ENCODE measurements at places on chromosomes 4 and X.

DNA sequence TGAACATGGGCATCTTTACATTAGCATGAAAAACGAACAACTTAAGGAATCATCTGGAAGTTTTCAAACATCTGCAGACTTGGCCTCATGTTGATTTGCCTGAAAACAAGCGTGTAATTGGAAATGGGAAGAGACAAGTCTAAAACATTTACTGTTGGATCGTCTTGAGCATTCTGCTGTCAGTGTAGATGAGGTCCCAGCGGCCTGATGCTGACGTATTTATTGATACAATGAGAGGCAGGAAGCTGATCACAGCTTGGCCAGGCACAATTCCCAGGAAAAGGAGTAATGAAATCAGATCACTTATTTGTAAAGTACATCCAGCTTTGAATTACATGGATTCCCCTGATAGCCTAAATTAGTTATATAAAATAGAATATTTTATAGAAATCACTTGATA, 210.6 kb downstream of the CLCN4 start:
- DNase-seq: no peak

- no peak for DNase-seq
Measured at GRCh38 chr4:152508386-152508785, 27.5 kb downstream of the FBXW7 start.

- DNase-seq: no peak
Measured at GRCh38 chrX:154401045-154401799, 3.0 kb downstream of the RPL10 start.

DNA sequence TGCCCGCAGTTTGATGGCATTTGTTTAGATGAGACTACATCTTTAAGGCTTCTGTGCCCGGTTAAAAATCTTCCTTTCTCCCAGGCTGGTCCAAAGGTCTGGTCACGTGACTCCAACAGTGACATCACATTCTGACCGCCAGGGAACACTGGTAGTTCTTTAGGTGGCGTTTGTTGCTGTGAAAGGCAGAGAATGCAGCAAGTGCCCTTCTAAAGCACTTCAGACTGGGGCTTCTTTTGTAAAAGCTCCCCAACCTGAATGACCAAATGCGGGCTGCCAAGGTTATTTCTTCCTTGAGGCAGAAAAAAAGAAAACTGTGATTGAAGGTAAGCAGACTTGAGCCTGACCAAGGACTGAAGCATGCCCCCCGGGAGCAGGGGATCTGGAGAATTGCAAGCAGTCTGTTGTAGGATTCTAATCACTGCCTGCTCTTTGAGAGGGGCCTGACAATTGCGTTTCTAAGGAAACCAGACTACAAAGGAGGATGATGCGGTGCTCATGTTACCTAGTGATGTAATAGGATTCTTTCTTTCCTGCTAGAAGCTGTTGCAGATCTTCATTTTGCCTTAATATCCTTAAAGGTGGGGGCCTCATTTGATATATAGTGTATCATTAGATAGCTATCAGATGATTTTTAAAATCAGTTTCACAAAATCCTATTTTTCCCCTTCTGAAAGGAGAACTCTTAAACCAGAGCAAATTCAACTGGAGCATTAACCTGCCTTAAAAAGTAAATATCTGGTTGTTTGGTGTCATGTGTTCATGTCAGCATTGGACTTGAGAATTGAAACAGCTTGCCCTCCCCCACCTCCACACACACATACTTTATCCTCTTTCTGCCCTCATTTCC, 133.1 kb downstream of the AKAP4 start:
- no peak for DNase-seq

DNA sequence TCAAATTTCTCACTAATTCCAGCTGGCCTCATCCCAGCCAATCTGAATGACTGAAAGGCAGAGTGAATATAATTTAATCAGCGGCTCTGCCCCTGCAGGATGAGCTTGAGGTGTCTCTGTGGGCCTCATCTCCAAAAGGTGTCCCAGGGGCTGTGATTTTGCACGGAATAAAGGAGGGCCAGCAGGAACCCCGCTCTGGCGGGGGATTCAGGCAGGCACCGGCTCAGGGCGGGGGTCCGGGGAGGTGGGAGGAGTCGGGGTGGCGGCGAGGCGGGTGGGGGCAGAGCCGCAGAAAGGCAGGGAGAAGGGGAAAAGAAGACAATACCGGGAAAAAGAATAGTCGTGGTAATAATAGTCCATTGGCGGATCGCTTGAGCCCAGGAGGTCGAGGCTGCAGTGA, 16.0 kb upstream of the ERCC6L start:
- DNase-seq: no peak

GRCh38 chr4:151169900-151170299, 70.5 kb downstream of the RPS3A start:
- DNase-seq: no peak

GRCh38 chr4:81965911-81966310, 407.9 kb downstream of the HNRNPD start:
- no peak for DNase-seq

GRCh38 chr4:181046809-181047208, 1196.4 kb upstream of the TENM3 start:
- no peak for DNase-seq

- DNase-seq: no peak
Measured at GRCh38 chrX:53091354-53091753, 2.6 kb upstream of the KANTR start.

GRCh38 chrX:9665113-9665512, 100.5 kb downstream of the GPR143 start:
- DNase-seq: no peak

DNA sequence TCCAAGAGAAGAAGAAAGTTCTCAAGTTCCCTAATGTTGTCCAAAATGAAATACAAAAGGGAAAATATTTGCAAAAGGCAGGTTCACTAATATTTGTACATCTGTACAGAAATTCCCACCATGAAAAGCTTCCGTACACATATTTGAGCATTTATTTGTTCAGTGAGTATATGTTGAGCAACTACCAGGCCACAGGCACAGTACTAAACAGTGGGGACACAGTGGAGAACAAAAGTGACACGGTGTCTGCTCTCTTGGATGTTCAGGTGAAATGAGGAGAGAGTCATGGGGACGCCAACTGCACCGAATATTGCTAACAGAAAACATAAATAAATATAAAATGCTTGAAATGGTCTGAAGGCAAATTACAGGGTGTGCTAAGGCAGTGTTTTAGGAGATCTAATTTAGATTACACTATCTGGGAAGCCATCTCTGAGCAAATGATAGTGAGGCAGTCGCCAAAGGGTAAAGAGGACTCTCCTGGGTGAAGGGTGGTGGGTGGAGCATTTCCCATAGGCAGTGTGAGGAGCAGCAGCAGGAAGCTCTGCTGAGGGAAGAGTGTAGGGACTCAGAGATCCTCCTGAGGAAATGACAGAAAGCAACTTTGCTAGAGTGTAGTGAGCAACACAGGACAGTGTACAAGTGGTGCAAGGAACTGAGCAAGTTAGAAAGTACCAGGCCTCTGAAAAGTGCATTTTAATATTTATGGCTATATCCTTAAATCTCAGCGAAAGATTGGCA, 375.2 kb downstream of the GALNTL6 start:
- DNase-seq: no peak

DNA sequence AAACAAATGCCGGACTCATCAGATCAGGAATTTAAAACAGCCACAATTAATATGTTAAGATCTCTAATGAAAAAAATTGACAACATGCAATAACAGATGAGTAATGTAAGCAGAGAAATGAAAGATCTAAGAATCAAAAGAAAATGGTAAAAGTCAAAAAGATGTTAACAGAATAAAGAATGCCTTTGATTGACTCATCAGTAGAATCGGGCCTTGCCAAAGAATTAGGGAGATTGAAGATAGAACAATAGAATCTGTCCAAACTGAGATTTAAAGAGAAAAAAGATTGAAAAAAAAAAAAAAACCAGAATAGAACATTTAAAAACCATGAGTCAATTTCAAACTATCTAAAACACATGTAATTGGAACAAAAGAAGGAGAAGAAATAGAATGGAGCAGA, 25.9 kb upstream of the GUCY1A1 start:
- no peak for DNase-seq

DNA sequence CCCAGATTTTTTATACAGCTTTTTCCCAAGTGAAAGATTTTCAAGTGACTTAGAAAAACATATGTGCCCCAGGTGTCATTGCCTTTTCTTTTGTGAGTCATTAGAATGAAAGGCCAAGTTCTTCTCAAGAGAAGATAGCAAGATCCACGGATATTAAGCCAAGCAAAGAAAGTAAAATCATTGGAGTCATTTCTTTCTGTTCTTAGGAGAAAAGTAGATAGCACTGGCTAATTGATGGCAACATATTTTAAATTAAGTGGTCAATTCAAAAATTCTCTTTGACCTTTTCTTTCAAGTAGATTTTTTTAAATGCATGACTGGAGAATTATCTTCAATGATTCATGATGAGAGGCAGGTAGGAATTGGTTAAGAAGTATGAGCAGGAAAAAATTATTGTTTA, 94.4 kb downstream of the HHIP start:
- DNase-seq: no peak

- DNase-seq: no peak
Measured at GRCh38 chrX:12972243-12972642, 2.7 kb upstream of the TMSB4X start.

- DNase-seq: no peak
Measured at GRCh38 chrX:101410461-101410860, 2.4 kb downstream of the HNRNPH2 start.

GRCh38 chrX:128518508-128518907, 466.3 kb upstream of the ACTRT1 start:
- DNase-seq: no peak

DNA sequence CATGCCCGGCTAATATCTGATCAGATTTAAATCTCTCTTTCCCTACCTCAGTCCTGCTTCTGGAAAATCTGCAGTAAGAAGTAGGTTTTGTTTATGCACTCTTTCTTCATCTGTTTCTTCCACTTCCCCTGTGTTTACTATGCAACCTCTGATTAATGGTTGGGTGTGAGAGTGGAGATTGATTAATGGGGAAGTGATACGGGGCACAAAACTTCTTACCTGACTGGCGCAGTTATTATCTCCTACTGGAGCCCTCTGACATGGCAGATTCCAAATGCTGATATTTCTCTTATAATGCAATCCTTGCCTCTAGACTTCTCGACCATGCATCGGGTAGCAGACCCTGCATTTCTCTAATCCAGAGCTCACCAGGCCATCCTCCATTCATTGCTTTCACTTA, 60.2 kb upstream of the HPGD start:
- DNase-seq: no peak

- no peak for DNase-seq
Measured at GRCh38 chr4:168592676-168593075, 95.8 kb downstream of the PALLD start.

DNA sequence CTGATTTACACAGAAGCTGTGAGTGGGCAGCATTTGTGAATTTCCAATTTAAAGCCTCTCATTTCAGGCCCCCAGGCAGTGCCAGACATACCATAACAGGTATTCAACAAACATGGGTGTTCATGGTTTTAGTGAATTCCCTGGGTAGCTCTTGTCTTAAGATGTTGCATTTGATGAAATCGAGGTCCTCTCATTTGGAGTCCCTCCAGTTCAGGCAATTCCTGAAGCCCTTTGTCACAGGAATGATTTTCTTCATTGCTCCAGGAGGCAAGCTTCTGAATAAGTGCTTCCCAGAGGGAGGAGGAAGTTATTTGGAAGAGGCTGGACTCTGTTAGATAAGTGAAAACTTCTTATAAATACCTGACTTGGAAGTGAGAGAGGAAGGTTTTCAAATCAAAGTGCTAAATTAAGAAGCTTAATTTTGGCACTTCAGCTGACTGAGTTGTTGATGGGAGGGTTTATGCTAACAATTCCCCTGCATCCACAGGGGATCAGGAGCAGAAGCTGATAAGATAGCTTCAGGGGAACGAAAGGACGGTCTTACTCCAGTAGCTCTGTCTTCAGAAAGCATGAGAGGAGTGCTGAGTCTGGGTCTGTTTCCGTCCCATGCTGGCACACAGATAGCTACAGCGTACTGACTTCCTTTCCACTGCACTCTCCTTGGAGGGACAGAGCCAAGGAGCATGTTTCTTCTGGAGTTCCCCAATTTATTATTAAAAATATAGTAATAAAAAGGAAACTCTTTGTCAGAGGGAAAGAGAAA, 543.1 kb downstream of the GBA3 start:
- DNase-seq: no peak

GRCh38 chrX:43016021-43016420, 238.1 kb upstream of the PPP1R2C start:
- no peak for DNase-seq

- no peak for DNase-seq
Measured at GRCh38 chrX:17563515-17563914, 173.8 kb upstream of the SCML1 start.

GRCh38 chr4:94533405-94534223, 81.9 kb downstream of the PDLIM5 start:
- no peak for DNase-seq

- no peak for DNase-seq
Measured at GRCh38 chrX:69501429-69501828, 2.7 kb upstream of the NALF2 start.

DNA sequence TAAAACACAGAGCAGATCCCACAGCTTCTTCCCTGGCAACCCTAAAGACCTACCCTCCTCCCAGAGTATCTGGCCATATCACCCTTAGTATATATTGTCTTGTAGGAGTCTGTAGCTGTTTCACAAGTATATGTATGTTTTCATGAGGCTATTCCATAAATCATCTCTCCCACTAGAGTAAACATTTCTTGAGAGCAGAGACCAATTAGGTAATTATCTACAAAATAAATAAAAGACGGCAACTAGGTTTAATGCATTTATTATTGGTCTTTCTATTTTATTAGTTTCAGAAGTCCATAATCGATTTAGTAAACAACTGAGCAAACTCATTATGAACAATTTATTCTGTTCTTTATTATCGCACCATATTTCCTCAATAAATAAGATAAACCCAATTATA, 7.0 kb downstream of the ACOT9 start:
- DNase-seq: no peak

- DNase-seq: no peak
Measured at GRCh38 chr4:47662975-47663374, 174.9 kb downstream of the CORIN start.

- no peak for DNase-seq
Measured at GRCh38 chr4:186536285-186536684, 19.1 kb downstream of the MTNR1A start.

DNA sequence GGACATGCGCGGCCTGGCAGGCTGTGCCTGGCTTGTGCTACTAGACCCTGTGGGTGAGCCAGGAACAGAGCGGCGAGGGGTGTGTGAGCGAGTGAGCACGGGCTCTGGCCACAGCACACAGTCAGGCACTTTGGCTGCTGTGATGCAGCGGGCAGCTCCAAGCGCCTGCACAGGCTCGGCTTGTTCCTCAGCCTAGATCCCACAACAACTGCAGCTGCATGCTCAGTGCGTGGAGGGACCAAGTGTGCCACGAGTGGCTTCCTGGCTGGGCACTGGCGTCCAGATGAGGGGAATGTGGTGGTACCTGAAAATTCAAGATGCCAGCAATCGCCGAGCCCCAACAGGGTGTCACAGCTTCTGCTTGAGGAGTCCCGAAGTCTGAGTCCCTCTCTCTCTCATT, 1056.6 kb downstream of the RAPGEF2 start:
- DNase-seq: no peak

GRCh38 chr4:165709516-165709915, 163.5 kb upstream of the TLL1 start:
- DNase-seq: no peak

DNA sequence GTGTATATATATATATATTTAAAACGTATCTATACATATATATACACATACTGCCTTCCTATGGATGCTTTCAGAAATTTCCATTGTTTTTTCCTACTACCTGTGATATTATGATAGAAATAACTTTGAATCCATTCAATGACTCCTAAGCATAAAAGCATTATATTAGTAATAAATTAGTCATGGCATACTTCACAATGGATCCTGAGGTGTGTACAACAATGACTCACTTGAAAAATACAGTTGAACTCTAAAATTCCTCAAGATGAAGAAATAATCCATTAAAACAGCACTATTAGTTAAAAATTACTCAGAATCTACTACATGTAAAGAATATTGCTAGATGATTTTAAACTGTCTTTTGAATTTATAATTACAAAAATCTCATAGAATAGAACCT, 201.1 kb downstream of the STPG2 start:
- DNase-seq: no peak

All from GM13977 (cell line).